ENCODE measurements at places on chromosomes 5 and 9.

DNA sequence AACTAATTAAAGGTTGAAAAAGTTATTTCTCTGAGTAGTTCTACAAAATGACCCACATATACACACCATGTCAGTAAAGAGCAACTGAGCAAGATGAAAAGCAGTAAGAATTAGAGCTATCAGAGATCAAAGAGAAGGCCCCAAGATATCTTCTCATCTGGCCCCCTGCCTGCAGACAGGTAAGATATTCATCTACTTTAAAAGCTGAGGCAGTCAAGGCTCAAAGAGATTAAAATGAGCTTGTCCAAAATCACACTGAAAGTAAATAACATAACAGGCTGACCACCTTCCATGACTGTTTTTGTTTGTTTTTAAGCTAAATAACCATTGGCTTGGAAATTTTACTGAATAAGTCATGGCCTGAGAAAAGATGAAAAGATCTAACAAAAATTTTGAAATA is 266.2 kb downstream of the FBXL17 start:
- DNase-seq: no peak

GRCh38 chr5:122909470-122910100 is 64.2 kb downstream of the SNX24 start:
- DNase-seq: no peak

GRCh38 chr9:137456864-137457405 is 2.2 kb downstream of the NSMF start:
- DNase-seq: no peak

DNA sequence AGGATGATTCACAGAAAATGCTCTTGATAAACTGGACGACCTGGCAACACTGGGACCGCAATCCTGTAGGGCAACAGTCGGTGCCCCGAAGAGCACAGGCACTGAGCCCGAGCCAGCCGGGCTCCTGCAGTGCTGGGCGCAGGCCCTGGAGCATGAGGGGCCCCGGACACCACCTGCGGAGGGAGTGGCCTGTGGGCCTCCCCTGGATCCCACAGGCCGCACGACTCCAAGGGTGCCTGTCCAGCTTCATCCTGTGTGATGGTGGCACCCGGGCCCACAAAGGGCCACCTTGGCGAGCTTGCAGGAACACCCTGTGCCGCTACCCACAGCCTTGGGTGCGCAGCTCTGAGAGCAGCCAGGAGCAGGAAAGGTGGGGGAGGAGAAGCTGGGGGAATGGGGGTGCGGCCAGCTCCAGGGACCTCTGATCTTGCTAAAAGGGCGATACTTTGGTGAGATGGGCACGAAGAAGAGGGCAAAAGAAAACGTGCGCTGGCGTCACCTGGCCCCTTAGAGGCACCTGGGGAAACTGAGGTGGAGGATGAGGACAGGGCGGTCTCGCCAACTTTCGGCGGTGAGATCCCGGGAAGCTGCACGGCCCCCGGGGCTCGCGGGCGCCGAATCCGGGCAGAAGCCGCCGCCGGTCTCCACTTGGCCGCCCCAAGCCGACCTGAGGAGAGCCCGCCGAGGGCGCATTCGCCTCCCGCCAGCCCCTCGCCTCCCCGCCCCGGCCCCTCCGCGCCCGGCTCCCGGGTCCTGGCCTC is 722 bp downstream of the TBC1D9B start:
- no peak for DNase-seq

DNA sequence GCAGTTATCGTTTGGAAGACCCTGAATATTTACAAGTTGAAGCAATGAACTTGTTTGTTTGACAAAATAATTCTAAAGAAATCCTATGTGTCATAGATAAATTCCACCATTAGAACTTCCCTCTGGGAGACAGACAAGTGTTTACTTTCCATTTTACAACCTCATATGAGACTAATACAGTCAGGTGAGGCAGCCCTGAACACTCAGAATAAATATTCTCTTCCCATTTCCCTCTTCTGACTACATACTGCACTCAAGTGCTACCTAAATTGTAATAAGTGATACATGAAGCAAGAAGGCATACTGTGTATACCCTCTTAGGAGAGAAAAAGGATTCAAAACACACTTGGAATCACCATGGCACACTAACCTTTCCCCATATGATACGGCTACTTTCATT is 6.8 kb downstream of the RASEF start:
- no peak for DNase-seq

- DNase-seq: no peak
Measured at GRCh38 chr5:118311103-118311819, 677.1 kb downstream of the DTWD2 start.

Measured in activated T-helper 1 cell treated with Interleukin-2 at 50 U/mL for 16 hours (primary cell).